ENCODE measurements at places on chromosomes 11 and 22.

- DNase-seq, result no peak
Observed at GRCh38 chr22:50576070-50576469, 2.2 kb downstream of the CPT1B start.

GRCh38 chr22:40040927-40041326 is 46.2 kb downstream of the FAM83F start:
- peak; percentile 88 for DNase-seq

- DNase-seq, result peak; percentile 15
Observed at GRCh38 chr11:82546661-82547557, 186.8 kb downstream of the FAM181B start.

DNA sequence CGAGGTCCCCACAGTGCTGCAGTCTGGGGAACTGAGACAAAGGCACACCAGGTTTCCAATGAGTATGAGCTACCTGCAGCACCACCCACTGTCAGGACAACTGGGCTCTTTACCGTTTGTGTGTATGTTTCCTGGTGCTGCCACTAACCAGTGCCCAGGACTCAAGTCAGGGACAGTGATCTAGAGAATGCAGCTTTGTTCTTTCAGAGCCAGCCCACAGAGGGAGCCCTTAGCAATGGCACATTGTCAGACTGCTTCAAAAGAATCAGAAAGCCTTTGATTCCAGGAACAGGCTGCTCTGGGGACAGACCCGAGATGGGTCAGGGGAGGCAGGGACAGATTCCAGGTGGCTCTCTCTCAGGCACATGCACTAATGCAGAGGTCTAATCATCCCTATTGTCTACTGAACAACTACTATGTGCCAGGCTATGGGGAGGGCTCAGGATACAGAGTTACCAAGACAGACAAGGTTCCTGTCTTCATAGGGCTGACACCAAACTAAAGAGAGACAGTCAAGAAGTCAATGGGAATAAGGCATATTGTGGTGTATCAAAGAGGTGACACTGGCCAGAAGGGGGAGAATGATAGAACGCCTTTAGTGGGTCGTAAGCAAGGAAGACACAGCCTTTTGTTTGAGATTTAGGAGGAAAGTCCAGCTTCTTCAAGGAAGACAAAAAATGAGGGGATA is 103.7 kb downstream of the VPREB1 start:
- DNase-seq, result no peak

DNA sequence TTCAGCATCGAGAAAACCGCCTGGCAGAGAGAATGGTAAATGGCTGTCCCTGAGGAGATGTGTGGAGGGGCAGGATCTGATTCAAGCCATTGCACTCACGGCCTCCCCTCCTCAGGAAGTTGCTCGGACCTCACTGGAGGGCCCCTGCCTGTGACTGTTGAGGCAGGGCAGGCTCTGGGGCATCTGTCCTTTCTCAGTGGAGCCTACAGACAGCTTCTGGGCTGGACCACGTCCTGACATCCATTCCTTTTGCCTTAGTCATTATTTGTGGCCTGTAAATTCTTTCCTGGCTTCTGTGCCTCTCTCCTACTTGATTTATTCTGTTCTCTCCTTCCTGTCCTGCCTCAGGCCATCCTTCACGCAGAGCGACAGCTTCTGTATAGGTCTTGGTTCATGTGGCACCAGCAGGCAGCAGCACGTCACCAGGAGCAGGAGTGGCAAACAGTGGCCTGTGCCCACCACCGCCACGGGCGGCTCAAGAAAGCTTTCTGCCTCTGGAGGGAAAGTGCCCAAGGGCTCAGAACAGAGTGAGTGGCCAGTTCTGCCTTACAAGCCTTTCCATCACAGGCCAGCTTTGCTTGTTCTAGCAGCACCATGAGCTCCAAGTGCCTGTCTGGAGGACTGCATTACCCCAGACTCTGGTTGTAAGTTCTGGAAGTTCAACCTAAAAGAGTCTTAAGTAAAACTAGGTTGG is 59.6 kb downstream of the PISD start:
- DNase-seq, result no peak

DNA sequence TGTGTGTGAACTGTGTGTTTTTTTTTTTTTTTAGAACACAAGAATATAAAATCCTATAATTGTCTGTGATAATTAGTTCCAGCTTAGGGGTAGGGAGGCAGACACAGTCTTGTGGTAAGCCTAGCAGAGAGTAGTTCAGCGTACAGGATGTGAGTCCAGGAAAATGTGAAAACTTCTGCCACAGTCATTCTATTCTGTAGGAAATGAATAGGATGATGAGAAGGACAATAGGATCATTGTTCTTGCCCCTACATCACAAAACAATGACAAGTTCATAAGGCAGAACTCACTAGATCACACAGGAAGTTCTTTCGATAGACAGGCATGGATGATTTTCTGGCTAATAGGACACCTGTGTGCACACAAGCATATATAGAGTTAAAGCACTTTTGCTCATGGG is 132.2 kb downstream of the NAV2 start:
- no peak for DNase-seq

- DNase-seq, result no peak
Observed at GRCh38 chr11:12188548-12189317, 78.3 kb downstream of the MICAL2 start.

GRCh38 chr11:113331441-113331840 is 17.1 kb downstream of the TTC12 start:
- no peak for DNase-seq

DNA sequence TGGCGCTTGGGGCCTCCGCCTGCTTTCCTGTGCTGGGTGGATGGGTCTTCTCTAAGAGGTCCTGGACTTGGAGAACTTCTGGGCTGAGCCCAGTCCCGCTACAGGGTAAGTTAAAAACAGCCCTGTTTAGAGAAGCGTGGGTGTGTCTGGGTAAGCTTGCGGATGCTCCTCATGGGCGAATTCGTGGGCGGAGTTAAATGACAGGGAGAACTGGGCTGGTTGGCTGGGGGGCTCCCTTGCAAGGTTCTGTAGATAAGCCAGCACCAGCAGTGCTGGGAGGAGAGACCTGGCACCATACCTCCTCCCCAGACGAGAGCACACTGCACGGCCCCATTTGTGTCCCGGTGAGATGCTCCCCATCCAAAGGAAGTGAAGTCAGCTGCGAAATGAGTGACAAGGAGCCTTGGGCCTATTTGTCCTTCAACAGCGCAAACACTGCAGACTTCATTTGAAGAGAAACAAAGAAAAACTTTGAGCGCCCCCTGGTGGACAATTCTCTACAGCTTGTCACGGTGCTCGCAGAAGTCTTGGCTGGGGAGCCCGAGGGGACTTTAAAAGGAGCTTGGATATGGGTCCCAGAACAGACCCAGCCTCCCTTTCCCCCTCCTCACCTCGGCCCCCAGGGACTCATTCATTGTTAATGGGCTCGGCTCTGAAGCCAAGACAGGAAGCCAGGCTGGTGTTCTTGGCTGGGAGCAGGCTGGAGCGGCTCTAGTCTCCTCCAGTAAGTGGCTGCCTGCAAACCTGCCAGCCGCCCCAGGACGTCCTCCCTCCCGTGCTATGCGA is 39.5 kb downstream of the TP53I11 start:
- DNase-seq, result peak; percentile 91

All from femur (tissue), 1 donor.